Posterior vena cava (tissue), 2 donors: ENCODE measurements at places on chromosomes 2 and 18. TPM values are rescaled to one million over a fixed set of nuclear protein-coding genes. Genes with fewer than 3 reads are reported as not detected.
A peak's percentile ranks its signal among the peaks of the same experiment; 100 is the strongest.

EPB41L3 gene
- 48.2 TPM for total RNA-seq

- no peak for DNase-seq
These were observed 1.8 kb downstream of the CBLN2 start for GRCh38 chr18:72542342-72542741.

PRKAG3 gene
- total RNA-seq: 0.23 TPM

DNA sequence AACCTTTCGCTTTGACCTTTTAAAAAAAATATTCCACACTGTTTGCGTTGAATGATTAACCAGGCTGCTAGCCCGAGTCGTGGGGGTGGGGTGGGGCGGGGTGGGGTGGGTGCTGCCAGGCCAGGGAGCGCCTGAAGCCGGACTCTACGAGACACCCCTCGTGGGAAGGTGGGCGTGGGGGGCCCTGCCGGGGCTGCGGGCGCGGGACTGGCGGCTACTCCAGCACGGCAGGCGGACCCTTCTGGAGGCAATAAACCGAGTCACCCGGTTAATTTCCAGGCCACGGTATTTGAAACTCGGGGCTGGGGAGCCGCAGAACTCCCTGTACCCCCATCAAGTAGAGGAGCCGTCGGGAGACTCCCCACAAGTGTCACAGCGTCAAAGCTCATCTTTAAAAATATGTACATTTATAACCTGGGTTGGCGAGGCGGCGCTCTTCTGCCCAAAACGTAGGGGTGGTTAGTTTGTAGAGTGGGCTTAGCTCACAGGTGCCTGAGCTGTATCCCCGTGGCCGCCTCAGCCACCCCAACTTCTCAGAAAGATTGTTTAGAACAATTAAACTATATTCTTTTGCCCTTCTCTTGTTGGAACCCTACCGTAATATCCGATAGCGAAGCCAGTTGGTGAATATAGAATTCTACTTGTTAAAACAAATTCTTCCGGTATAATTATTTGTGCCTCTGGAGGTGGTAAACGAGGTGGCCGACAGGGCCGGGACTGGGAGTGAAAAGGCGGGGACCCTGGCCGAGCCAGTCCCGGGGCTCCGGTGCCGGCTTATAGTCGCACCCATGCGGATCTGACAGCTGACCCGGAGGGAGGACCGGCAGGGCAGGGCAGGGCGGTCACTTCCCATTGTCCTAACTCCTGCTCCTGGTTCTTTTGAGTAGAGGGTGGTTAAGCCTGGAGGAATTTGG is 1.4 kb downstream of the B3GNT2 start:
- DNase-seq: peak; percentile 88

- no peak for DNase-seq
These were observed 236.9 kb downstream of the RBM43 start for GRCh38 chr2:151024696-151025251.

- DNase-seq: no peak
These were observed 65.7 kb upstream of the RTN4 start for GRCh38 chr2:55115761-55116597.

- no peak for DNase-seq
These were observed 7.9 kb downstream of the UGP2 start for GRCh38 chr2:63849381-63850203.

DNA sequence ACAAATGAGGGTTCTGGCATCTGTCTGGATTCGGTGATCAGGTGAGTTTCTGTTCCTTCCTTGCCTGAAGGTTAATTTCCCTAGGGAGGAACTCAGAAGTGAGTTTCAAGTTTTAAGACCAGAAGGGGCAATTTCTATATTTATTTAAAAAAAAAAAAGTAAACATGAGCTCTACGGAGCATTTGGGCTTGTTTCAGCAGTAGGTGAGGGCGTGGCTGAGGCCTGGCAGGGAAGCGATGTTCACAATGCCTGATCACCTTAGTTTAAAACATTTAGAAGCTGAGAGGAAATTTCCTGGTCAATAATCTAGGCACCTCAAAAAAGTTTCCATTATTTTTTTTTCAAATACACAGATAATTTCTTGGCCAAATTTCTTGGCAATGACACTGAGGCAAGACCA is 629.1 kb downstream of the DPP10 start:
- no peak for DNase-seq

DNA sequence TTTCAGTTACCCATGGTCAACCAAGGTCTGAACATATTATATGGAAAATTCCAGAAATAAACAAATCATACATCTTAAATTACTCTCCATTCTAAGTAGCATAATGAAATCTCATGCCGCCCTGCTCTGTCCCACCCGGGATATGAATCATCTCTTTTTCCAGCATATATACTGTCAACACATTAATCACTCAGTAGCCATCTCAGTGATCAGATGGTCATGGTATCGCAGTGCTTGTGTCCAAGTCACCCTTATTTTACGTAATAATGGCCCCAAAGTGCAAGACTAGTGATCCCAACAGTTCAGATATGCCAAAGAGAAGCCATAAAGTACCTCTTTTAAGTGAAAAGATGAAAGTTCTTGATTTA is 43.8 kb downstream of the OSBPL6 start:
- no peak for DNase-seq

DNA sequence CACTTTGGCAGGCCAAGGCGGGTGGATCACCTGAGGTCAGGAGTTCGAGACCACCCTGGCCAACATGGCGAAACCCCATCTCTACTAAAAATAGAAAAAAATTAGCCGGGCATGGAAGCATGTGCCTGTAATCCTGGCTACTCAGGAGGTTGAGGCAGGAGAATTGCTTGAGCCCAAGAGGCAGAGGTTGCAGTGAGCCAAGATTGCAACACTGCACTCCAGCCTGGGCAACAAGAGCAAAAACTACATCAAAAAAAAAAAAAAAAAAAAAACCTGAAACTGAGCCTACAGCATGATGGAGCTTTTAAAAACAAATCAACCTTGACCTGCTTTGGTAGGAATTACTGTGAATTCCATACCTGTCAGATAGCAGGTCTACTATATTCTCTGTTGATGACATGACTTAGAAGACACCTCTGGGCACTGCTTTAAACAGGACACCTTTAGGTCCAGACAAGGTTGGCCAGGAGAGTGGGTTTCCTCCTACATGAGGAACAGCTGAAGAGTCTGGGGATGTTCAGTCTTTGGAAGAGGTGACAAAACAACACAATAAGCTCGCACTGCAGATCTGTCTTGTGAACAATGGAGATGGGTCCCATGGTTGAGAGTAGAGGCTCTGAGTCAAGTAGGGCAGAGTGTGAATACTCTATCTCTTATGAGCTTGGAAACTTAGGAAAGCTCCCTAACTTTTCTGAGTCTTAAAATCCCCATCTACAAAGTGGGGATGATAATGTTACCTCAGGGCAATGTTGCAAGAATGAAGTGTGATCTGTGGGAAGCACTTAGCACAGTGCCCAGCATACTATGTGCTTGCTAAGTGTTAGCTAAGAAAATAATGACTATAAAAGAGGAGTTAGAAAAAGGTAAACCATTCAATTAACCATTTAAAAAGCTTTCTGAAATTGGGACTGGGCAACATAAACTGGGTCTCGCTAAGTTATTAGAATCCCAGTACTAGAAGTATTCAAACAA is 25.2 kb downstream of the TMEM163 start:
- no peak for DNase-seq

KIF3C gene
- 10.9 TPM for total RNA-seq

DNA sequence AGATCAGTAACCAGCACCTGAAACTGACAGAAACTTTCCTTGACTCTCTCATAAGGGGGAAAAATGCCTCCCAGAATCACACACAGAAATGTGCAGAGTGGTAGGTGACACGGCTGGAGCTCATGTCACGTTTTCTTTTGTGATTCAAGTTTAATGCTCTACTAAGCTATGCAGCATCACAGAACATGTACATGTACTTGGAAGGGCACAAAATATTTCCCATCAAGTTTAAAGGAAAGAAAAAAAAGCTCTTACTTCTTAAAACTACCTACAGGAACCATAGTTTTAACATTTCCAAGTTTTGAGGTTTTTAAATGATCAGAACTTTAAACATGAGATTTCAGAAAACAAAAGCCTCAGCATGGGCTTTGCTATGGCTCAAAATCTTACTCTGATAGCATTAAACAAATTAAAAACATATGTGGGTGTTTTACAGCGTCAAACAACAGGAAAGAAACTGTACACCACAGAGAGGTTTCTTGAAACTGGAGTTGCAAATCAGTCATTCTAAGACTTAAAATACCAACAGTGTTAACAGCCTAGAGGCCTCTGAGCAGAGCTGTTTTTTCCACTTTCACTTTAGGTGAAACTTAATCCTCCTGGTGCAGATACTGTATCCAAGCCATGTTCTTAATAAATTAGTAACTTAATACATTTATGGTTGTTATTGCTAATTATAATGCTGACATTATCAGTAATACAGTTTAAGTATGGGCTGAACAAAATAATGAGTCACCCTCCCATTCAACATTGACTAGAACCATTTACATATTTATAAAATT is 30.1 kb downstream of the MBP start:
- DNase-seq: no peak

HJURP gene
- total RNA-seq: 0.42 TPM

DNA sequence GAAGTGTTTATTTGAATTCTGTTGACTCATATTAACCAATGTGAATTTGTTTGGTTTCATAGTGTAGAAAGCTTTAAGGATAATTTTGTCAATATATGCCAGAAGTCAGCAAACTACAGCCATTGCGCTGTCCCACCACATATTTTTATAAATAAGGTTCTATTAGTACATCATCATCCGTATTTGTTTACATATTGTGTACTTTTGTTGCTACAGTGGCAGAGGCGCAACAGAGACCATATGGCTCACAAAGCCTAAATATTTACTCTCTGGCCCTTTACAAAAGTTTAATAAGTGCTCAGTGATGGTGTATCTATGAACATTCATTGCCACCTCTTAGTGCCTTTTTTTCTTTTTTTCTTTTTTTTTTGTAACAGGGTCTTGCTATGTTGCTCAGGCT is 6.4 kb downstream of the ERLEC1 start:
- DNase-seq: no peak

UGT1A10 gene
- not detected for total RNA-seq

MROH2A gene
- not detected for total RNA-seq

TUBB8B gene
- total RNA-seq: not detected

TM4SF20 gene
- total RNA-seq: not detected

GRCh38 chr2:109455731-109456691 is 157.8 kb downstream of the SEPTIN10 start:
- DNase-seq: peak; percentile 54

RGPD8 gene
- 14.9 TPM for total RNA-seq

KYNU gene
- 6.9 TPM for total RNA-seq

GRCh38 chr2:133346654-133347053 is 221.6 kb downstream of the NCKAP5 start:
- DNase-seq: no peak

- no peak for DNase-seq
These were observed 15.2 kb downstream of the BCL2L11 start for GRCh38 chr2:111135910-111136297.

GRCh38 chr18:47831351-47831750 is 99.1 kb downstream of the SMAD2 start:
- DNase-seq: no peak

DNA sequence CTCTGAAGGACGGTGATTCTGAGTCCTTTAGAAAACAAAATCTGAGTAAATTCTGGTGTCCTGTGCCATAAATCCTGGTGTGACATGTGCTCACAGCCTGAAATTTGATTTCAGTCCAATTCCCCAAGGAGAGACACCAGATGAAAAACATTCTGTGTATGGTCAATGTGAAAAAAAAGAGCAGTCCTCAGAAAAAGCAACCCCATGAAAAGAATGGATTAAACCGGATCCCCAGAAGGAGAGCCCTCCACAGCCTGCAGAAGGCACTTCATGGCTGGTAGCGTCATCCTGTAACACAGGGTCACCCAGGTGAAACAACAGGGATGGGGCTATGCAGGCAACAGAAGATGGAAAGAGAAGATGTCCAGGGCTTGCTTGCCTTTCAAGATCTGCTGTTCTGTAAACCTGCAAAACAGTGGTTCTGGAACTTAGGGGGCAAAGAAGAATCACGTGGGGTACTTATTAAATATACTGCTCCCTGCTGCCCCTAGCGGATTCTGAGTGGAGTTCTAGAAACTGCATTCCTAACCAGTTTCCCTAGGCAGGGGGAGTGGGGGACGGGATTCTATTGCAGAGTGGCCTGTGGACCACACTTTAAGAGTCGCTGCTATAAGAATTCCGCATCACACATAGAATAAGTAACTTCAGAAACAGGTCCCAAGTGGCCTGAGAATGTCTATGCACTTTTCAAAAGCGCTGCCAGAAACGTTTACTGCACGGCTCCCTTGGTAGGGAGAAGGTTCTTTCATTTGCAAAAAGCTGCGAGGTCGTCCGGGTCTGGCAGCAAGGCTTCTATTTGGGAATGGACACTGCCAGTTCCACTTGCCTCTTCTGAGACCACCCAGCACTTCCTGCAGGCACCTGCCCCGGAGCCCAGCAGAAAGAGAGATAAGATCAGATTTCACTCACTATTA is 118.9 kb upstream of the ARL5A start:
- no peak for DNase-seq

DNA sequence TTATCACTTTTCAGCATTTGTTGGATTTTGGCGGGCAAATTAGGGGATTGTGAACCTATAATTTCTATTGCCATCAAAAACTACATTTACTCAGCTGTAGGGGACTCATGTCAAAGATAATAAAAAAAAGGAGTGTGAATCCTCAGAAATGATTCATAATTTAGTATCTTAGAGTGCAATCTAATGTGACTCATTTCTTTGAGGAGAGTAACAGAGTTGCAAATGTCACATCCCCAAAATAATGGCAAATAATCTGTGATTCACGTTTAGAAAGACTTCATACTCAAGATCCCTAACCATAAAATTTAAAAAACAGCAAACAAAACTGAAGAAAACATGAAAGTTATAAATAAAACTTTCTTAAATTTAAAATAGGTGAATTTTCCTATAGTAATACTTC is 373.0 kb downstream of the CDH2 start:
- DNase-seq: no peak

DNA sequence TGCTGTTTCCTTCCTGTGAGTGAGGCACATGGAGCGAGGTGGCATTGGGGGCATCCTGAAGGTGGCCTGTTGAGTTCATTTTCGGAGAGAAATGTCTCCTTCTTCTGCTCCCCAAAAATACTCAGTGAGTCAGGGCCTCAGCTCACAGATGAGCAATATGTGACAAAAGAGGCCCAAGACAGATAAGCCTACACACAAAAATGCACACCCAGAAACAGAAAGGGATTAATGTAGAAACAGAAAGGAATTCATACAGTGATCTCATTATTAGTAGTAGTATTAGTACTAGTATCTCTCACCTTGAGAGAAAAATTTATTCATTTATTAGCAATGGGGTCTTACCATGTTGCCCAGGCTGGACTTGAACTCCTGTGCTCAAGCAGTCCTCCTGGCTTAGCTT is 5.1 kb downstream of the GPR75 start:
- DNase-seq: no peak

LINC00305 gene
- not detected for total RNA-seq

UPP2 gene
- total RNA-seq: not detected

GRCh38 chr2:219073413-219074129 is 12.8 kb upstream of the IHH start:
- peak; percentile 48 for DNase-seq

SNORC gene
- total RNA-seq: 1.00 TPM
